ENCODE measurements at places on chromosomes 16 and 17.

GRCh38 chr17:6780886-6781285, 4.9 kb downstream of the FBXO39 start:
- no peak for DNase-seq

GRCh38 chr16:75058806-75059205, 57.8 kb downstream of the LDHD start:
- no peak for DNase-seq

DNA sequence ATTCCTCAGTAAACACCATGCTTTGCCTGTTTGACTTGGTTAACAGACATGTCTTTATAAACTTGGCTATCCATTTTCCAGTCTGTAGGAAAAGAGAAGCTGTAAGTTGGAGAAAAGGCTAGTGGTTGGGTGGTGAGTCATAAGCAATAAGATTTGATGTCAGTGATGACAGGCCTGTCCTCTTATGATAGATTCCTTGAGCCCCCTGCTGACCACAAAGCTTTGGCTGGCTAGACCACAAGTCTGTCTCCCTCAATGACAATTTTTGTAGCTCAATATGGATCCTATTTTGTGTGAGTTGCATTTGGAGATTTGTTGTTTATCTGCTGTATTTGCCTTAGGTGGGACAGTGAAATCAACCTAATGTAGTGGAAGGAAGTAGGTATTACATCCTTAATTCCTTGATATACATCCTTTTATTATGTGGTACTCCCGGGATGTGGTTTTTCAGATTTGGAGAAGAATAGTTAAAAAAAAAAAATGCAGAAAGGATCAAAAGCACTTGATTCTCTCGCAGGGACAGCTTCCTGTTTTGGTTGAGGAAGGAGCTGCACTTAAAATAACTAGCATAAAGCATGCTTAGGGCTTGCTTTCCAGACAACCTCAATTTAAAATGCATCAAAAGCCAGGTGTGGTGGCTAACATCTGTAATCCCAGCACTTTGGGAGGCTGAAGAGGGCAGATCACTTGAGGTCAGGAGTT, 67.4 kb downstream of the SIAH1 start:
- DNase-seq = peak; percentile 66

- peak; percentile 33 for DNase-seq
Measured at GRCh38 chr17:17812211-17813054, 24.4 kb downstream of the SREBF1 start.

GRCh38 chr16:3029491-3030221, 5.8 kb downstream of the THOC6 start:
- no peak for DNase-seq

DNA sequence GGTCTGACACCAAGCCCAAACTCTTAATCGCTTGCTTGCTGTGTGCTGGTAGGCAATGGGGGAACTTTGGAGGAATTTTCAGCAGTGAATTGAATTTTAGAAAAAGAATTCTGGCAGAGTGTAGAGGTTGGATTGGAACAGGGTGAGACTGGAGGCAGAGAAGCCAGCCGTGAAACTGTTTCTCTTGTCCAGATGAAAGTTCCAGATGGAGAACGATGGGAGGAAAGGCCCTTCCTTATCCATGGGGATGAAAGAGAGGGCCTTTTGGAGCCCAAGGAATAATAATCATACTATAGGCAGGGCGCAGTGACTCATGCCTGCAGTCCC, 26.0 kb downstream of the NEUROD2 start:
- no peak for DNase-seq

DNA sequence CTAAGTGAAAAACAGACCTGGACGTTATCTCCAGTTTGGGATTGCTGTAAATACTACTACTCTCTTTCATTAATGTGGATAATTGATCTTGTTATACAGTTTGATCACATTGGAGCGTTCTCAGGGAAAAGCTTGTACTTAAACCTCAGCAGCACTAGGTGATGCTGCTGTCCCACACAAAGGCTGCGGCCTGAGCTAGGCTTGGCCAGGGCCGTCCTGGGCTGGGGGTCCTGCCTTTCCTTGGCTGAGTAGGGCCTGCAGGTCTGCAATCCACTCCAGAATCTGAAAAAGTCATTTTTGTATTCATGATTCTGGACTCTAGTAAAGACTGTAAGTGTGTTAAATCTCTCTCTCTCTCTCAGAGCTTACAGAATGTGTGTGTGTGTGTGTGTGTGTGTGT, 23.7 kb upstream of the PMFBP1 start:
- DNase-seq = no peak
